Hypothalamus (tissue), 51 donors: ENCODE measurements at places on chromosomes 16 and 17.

GRCh38 chr17:45409659-45410076, 23.0 kb downstream of the ARHGAP27 start:
- DNase-seq: no peak

DNA sequence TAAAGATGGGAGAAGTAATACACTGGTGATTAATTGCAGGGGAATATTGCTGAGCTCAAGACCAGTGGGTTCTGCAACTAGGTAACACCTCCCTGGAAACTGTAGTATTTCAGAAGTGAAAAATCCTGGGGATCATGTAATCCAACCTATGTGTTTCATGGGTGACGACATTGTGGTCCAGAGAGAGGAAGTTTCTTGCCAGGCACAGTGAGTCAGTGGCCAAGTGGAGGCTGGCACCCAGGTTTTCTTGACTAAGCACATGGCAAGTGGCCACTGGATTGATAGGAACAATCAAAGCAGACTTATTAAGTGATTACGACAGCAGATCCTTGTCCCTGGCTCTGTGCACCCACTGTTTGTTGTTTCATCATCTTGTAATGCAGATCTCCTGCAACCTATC, 14.6 kb upstream of the CIITA start:
- no peak for DNase-seq

GRCh38 chr16:9077091-9077809, 14.2 kb upstream of the HAPSTR1 start:
- no peak for DNase-seq

GRCh38 chr17:7477392-7478275, 1.8 kb downstream of the ZBTB4 start:
- peak; percentile 28 for DNase-seq

GRCh38 chr16:19132898-19133297, 19.1 kb downstream of the ITPRIPL2 start:
- no peak for DNase-seq

GRCh38 chr16:55101026-55101425, 170.4 kb downstream of the IRX5 start:
- no peak for DNase-seq

DNA sequence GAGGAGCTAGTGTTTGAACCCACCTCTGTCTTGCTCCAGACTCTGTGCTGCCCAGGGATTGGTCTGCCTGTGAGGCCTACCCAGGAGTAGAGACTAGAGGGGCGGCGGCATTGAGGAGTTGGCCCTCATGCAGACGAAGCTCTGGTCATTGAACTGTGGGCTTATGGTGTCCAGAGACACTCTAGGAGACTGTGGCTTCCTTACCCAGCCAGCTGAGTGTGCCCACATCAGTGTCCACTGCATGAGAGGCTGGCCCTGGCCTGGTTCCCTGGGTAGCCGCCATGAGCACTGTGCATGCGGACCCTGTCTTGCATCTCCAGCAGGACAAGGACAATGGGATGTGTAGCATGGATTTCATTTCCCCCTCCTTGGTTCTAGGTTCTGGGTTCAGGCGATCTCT, 14.0 kb downstream of the SGSM2 start:
- no peak for DNase-seq

GRCh38 chr17:3659541-3660111, 8.8 kb downstream of the TAX1BP3 start:
- DNase-seq: peak; percentile 21

GRCh38 chr17:43380307-43380706, 18.5 kb upstream of the ARL4D start:
- DNase-seq: no peak

- no peak for DNase-seq
Observed at GRCh38 chr17:36777118-36777517, 160.2 kb upstream of the LHX1 start.

DNA sequence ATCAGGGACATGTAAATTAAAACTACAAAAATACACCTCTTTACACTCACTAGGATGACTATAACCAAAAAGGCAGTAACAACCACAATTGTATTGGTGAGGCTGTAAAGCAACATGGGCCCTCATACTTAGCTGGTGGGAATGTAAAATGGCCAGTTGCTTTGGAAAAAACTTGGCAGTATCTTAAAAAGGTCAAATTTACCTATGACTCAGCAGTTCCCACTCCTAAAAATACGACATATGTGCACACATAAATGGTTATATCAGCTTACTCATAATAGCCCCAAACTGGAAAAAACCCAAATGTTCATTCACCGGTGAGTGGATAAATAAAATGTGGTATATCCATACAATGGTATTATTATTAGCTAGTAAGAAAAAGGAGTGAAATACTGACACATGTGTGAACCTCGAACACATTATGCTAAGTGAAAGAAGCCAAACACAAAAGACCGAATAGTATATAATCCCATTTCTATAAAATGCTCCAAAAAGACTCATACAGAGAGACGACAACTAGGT, 391.4 kb downstream of the NPIPA8 start:
- DNase-seq: no peak

- no peak for DNase-seq
Observed at GRCh38 chr16:30018731-30019158, 4.3 kb upstream of the C16orf92 start.

DNA sequence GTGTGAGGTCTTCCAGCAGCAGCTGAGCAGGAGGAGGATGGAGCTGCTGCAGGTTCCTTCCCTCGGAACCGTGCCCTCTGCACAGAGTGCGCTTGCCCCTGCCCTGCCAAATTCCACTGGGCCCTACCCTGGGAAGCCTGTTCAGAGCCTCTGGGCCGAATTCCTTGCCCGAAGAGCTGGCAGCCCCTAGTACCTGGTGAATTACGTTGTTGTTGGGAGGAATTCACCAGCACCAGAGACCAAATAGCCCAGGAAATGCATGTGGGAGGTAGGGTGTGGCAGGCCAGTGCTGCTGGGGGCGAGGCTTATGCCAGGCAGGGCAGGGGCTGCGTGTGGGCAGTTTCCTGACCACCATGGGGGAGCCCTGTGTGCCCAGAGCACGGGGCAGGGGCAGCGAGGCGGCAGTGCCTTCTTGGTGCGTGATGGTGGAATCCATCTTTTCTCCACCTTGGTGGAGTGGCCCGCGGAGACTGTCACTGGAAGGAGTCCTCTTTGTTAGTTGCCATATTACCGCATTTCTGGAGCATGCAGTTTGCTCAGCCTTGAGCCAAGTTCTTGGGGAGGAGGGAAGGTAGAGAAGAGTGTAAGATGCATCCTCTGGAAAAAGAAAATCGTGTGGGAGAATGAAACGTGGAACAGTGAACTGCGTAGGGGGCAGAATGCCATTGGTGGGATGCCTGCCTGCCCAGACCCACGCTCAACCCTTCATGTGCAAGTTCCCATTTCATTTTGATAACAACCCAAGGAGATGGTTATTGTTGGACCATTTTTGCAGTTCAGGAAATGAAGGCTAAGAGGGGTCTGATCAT, 2.3 kb downstream of the MRC2 start:
- no peak for DNase-seq

GRCh38 chr16:78348886-78349285, 249.4 kb downstream of the WWOX start:
- DNase-seq: no peak

GRCh38 chr17:39224778-39225307, 902 bp downstream of the STAC2 start:
- DNase-seq: no peak

DNA sequence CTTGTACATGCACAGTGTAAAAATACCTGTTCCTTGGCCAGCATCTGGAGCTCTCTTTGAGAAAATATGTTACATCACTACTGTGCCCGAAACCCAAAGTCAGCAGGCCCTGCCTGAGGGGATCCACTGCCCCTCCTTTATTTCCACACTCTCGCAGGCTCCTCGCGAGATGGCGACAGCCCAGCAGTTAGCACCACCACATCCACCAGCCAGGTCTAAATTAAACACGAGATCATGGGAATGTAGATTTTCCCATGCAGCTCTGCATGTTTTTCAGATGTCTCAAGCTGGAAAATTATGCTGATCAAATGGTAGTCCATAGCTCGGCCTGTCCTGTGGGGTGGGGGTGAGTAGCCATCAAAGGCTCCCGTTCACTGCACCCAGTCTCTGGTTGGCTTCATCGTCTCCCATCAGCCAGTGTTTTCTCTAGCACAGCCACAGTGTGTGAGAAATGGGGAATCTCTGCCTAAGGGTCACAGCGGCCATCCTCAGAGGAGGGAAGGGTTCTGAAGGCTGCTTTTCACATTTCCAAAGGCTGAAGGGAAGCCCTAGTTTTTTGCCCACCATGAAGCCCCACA, 34.7 kb downstream of the EPN2 start:
- DNase-seq: no peak
